ENCODE measurements at places on chromosomes 4 and X. TPM values are rescaled to one million over a fixed set of nuclear protein-coding genes. Genes with fewer than 3 reads are reported as not detected.
A peak's percentile ranks its signal among the peaks of the same experiment; 100 is the strongest.

- H3K4me3 ChIP-seq = no peak overlapping the region
- H3K4me1 ChIP-seq = no peaks in the 10 kb centered on the region
- H3K36me3 ChIP-seq = no peaks in the 10 kb centered on the region
- no peaks in the 10 kb centered on the region for H3K27me3 ChIP-seq
- no peak overlapping the region for H3K27ac ChIP-seq
- no peak for DNase-seq
Measured at GRCh38 chr4:7675136-7675535, 240.4 kb upstream of the PSAPL1 start.

GRCh38 chrX:56066016-56066415 lies 166.1 kb upstream of the KLF8 start:
- H3K36me3 ChIP-seq = no peaks in the 10 kb centered on the region
- no peak overlapping the region for H3K4me3 ChIP-seq
- no peaks in the 10 kb centered on the region for H3K4me1 ChIP-seq
- no peak overlapping the region for H3K27ac ChIP-seq
- no peaks in the 10 kb centered on the region for H3K27me3 ChIP-seq

DNA sequence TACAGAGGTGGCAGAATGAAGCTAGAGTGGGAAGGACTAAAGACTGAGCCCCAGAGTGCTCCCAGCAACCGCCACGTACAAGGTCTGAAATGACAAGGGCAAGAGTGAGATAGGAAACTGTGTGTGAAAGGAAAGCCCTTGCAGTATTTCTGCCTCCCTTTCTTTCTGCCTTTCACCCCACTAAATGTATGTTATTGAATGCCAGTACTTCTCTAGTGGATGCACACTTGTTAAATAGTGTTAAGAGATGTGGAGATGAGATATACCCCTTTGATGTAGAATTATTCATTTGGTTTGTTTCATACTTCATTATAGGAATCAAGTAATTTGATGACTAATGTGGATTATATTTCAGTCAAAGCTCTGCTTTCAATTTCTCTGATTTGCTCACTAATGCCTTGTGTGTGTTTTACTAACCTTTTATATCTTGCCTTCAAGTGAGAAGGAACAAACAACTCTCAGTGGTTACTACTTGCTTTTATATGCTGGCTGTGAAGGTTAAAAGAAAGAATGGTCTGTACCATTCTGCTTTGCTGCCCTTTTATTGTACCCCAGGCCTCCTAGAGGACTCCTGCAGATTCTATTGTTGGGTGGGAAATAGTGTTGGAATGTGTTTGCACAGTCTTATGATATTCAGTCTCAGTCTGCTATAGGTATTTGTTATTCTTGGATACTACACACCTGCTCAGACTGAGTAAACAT lies 8.0 kb upstream of the ANXA3 start:
- no peaks in the 10 kb centered on the region for H3K27me3 ChIP-seq
- H3K36me3 ChIP-seq = no peaks in the 10 kb centered on the region
- no peak overlapping the region for H3K27ac ChIP-seq
- H3K4me3 ChIP-seq = no peak overlapping the region
- peak; percentile 32 for DNase-seq

DNA sequence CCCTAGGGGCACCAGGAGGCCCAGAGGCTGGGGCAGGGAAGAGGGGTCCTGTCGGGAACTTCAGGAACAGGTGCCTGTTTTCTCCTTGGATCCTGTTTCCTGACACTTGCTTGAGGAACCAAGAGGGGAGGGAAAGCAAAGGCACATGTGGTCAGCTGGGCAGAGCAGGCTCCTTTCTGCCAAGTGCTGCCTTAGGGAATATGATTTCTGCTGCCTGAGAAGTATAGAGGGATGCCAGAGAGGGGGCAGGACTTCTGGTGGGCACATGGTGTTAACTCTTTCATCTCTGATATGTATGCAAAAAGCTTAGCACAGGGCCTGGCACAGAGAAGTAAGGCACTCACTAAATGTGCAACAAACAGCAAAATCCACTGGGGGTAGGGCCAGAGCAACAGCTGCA lies 51.2 kb upstream of the PJA1 start:
- no peak overlapping the region for H3K4me3 ChIP-seq
- no peaks in the 10 kb centered on the region for H3K4me1 ChIP-seq
- H3K27me3 ChIP-seq = no peaks in the 10 kb centered on the region
- no peaks in the 10 kb centered on the region for H3K36me3 ChIP-seq

CNOT6L gene
- total RNA-seq = 34.0 TPM

- peaks cover 17% of the 10 kb centered on the region for H3K4me1 ChIP-seq
- peak overlapping the region; percentile 76 for H3K4me3 ChIP-seq
- no peak overlapping the region for H3K27ac ChIP-seq
- no peak for DNase-seq
- peaks cover 57% of the 10 kb centered on the region for H3K27me3 ChIP-seq
Measured at GRCh38 chr4:54092405-54093323, 7.3 kb upstream of the GSX2 start.

- H3K36me3 ChIP-seq = no peaks in the 10 kb centered on the region
- no peaks in the 10 kb centered on the region for H3K4me1 ChIP-seq
- no peak for DNase-seq
- H3K27ac ChIP-seq = no peak overlapping the region
Measured at GRCh38 chr4:48877827-48878535, 28.6 kb downstream of the OCIAD2 start.

IDH3G gene
- total RNA-seq = 40.0 TPM

PAGE5 gene
- total RNA-seq = not detected

ATP2B3 gene
- total RNA-seq = 0.46 TPM

GRCh38 chr4:139635966-139636365 lies 29.7 kb upstream of the MGST2 start:
- H3K36me3 ChIP-seq = no peaks in the 10 kb centered on the region
- H3K27me3 ChIP-seq = peaks cover 6% of the 10 kb centered on the region
- H3K4me1 ChIP-seq = peaks cover under 1% of the 10 kb centered on the region
- no peak overlapping the region for H3K27ac ChIP-seq
- no peak overlapping the region for H3K4me3 ChIP-seq

- DNase-seq = no peak
- no peak overlapping the region for H3K4me3 ChIP-seq
- H3K27me3 ChIP-seq = no peaks in the 10 kb centered on the region
- H3K4me1 ChIP-seq = no peaks in the 10 kb centered on the region
Measured at GRCh38 chr4:171601091-171601490, 212.1 kb upstream of the GALNTL6 start.

Measured in astrocyte (in vitro differentiated cells and primary cell).